GM23248 (cell line): ENCODE measurements at places on chromosomes 12 and 14. TPM values are rescaled to one million over a fixed set of nuclear protein-coding genes. Genes with fewer than 3 reads are reported as not detected.
A peak's percentile ranks its signal among the peaks of the same experiment; 100 is the strongest.

DNA sequence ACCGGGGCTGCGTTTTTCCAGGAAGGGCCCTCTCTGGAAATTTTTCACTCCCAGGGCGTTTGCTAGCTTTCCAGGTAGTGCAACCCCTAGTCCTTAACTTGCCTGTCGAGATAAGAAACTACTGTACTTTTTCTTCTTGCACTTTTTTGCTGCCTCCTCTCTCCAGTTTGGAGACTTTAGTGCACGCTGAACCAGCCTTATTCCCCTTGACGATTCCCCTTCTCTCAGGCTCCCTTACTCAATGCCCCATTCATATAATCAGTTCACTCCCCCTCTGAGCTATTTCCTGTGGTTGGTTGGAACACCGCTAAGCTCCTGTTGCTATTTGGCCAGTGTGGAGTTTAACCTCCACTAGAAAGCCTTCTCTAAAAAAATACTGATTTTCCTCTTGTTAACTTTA lies 682 bp downstream of the CREBL2 start:
- peak; percentile 73 for DNase-seq

GRCh38 chr12:116015525-116015924 lies 262.0 kb downstream of the MED13L start:
- peak; percentile 77 for DNase-seq

DNA sequence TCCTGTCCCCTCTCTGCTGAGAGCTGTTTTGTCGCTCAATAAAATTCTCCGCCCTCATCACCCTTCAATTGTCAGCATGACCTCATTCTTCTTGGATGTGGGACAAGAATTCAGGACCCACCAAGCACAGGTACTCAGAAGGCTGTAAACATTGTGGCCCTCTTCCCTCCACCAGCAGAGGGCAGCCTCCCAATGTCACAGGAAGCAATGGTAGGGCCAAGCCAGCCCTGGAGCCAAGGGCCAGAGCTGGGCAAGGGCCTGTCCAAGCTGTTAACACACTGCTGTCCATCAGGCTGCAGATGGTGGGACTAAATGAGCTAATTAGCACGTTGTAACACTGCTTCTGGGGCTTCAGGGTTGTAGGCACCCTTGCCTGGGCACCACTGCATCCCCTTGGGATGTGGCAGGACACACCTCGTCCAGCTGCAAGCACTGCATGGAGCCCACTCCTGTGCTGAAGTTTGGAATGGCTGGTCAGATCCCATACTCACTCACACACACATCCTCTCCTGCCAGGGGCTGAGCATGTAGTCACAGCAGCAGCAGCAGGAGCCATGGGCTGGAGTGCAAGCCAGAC lies 62.7 kb upstream of the HECTD1 start:
- DNase-seq, result peak; percentile 31

DNA sequence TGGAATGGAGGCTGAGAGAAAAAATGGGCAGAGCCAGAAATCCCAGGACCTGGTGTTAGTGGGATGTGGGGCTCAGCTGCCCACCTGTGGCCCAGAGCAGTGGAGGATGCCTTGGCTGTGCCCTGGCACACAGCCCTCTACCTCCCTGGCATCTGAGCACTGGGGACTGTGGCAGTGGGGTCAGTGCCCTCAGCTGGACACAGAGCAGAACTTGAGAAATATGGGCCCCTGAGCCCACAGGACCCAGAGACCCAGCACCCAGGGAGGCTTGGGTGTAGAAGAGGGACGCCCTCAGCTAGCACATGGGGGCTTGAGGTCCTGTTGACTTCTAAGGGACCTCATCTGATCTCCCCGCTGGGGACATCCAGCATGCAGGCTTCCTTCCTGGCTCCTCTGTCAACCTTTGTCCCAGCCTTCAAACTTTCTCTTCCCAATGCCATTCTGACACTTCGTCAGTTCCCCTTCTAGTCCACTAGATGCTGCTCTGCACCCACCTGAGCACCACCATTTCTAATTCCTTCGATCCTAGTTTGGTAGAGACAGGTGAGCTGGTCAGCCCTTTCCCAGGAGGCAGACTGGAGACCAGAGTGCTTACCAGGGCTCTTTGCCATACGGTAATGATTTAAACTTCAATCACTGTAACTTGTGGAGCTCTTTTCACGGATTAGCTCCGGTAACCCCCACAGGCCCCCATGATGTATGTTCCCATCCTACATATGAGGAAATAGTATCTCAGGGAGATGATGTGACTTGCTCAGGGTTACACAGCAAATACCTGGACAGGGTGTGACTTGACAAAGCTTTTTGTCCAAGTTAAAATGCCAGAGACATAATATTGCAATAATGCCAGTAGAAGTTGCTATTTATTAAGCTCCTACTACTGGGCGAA lies 143.7 kb downstream of the ASCL4 start:
- peak; percentile 44 for DNase-seq

Gene NTS
- not detected in 2 replicates for total RNA-seq

- DNase-seq, result no peak
Observed at GRCh38 chr12:23634344-23634743, 315.1 kb downstream of the SOX5 start.

GRCh38 chr14:103629503-103630121 lies 601 bp downstream of the KLC1 start:
- DNase-seq, result peak; percentile 70

Gene CAPZA3
- total RNA-seq, result not detected in 2 replicates

GRCh38 chr14:71341156-71341555 lies 433.9 kb downstream of the PCNX1 start:
- DNase-seq, result no peak

Gene ADSS1
- total RNA-seq, result 3.7 and 4.7 TPM in 2 replicates

DNA sequence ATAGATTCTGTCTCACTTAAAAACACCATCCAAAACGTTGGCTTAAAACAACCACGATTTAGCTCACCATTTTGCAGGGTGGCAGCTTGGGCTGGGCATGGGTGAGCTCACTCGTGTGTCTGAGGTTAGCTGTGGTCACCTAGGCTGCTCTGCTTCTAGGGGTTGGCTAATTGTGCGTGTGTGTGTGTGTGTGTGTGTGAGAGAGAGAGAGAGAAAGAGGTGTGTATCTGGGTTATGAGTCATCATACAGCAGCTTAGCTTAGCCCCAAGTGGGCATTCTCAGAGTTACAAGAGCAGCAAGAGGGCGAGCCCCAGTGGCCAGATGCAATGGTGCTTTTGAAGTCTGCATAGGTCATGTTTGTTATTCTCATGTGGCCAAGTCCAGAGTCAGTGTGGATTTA lies 6.0 kb downstream of the FBXW8 start:
- peak; percentile 76 for DNase-seq

- DNase-seq, result peak; percentile 77
Observed at GRCh38 chr12:26651566-26652188, 181.3 kb downstream of the ITPR2 start.

DNA sequence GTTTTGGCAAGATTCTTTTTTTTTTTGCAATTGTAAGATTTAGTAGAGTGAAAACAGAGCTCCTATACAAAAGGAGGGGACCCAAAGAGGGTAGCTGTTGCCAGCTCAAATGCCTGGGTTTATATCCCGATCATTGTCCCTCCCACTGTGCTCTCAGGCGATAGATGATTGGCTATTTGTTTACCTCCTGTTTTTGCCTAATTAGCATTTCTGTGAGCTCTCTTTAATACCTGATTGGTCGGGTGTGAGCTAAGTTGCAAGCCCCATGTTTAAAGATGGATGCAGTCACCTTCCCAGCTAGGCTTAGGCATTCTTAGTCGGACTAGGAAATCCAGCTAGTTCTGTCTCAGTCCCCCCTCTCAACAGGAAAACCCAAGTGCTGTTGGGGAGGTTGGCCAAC lies 1.9 kb downstream of the EXOC3L4 start:
- no peak for DNase-seq

GRCh38 chr14:59630288-59630963 lies 53.8 kb upstream of the CCDC175 start:
- DNase-seq, result peak; percentile 30
